AML-193 (cell line): ENCODE measurements at places on chromosomes 7 and 10.

DNA sequence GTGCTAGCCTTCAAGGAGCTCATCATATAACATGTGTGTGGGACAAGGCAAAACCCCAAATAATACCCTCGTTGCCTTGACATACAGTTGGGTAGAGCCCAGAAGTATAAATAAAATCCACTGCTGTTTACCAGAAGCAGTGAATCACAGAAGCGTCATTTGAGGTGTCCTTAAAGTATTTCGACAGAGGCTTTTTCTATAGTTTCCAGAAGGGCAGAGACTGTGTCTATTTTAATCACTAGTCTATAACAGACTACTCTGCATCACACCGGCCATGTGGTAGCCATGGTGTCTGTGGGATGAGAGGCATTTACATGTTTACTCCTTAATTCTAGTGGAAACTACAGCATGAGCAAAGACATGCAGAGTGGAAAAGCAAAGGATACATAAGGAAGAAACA, 131.3 kb downstream of the CTTNBP2 start:
- no peak for DNase-seq

- DNase-seq: no peak
These were observed 267.5 kb downstream of the SDK1 start for GRCh38 chr7:3568516-3568915.

- DNase-seq: no peak
These were observed 84.6 kb upstream of the PDE1C start for GRCh38 chr7:32154797-32155196.

GRCh38 chr10:122267849-122268737, 3.0 kb upstream of the BTBD16 start:
- peak; percentile 3 for DNase-seq

- peak; percentile 37 for DNase-seq
These were observed 1.4 kb upstream of the CREB5 start for GRCh38 chr7:28410628-28411531.

GRCh38 chr10:106565546-106565945, 599.0 kb downstream of the SORCS1 start:
- no peak for DNase-seq

DNA sequence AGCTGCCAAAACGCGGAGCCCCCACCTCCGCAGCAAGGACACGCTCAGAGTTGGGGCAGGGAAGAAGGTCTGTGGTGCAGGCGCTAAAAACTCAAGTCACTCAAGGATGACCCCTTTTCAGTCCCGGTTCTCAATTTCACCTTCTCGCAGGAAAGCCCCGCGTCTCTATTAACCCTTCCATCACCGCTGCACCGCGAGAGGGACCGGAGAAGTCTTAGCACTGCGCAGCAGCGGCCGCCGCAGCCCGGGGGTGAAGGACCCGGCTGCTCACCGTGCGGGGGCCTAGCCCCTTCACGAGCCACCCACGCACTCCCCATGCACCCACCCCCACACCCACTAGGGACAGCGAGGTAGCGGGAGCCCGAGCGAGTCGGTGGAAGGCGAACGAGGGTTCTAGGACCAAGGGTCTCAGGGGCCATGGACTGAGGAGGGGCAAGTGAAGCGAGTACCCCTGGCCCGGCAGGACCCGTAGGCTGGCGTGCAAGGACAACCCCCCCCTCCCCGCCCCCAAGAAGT, 162.9 kb downstream of the SH3PXD2A start:
- no peak for DNase-seq

GRCh38 chr7:5525271-5526099, 101.9 kb upstream of the TNRC18 start:
- no peak for DNase-seq

GRCh38 chr7:120738816-120739215, 119.1 kb downstream of the TSPAN12 start:
- no peak for DNase-seq

GRCh38 chr10:103445767-103446567, 6.2 kb downstream of the CALHM2 start:
- no peak for DNase-seq

DNA sequence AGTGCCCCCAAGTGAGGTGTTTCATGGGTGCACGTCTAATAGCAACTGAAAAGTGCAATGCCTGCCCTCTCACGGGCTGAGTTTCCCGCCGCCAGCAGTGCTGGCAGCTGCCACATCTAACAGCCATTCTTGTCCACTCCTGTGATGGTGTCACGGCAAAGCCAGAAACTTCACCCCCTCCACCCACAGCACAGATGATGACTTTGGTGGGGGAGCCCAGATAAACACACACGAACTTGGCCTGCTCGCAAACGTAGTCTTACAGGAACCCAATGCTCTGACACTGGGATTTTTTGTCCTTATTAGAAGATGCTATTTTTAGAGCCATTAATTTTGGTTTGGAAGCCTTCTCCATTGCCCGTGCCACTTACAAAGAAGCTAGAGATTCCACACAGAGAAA, 26.7 kb downstream of the CPXM2 start:
- DNase-seq: no peak

DNA sequence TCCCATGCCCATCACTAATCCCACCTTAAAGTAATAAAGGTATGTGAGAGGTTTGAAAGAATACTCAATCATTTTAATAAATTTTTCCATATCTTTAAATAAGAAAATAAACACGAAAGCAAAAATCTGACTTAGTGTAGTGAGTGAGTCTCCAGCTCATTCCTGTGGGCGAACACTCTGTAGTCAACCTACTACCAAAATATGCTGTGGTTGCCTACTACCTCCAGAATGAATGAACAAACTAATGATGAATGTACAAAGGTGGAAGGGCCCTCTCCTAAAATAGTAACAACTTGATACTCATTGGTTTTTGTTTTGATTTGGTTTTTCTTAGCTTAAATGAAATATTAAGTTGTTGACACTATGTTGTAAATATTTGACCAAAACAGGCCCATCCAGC, 195.5 kb upstream of the HPS1 start:
- DNase-seq: no peak

- DNase-seq: no peak
These were observed 177.4 kb upstream of the CDCA7L start for GRCh38 chr7:22123139-22123538.

- DNase-seq: no peak
These were observed 28.0 kb upstream of the RASGEF1A start for GRCh38 chr10:43294892-43295291.

DNA sequence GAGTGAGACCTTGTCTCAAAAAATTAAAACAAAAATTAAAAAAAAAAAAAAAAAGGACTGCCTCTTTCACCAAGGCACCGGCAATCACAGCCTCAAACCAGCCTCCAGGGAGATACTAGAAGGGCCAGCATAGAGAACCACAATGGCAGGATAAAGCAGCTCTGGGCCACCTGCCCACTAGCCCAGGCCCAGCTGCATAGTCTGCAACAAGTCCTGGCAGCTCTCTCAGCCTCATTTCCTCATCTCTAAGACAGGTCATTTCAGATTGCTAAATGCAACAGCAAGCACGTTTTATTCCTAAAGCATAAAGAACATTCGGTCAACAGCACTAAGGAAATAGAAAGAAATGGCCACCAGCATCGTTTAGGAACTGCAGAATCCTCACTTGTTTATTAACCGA, 28.8 kb downstream of the XPNPEP1 start:
- DNase-seq: no peak

DNA sequence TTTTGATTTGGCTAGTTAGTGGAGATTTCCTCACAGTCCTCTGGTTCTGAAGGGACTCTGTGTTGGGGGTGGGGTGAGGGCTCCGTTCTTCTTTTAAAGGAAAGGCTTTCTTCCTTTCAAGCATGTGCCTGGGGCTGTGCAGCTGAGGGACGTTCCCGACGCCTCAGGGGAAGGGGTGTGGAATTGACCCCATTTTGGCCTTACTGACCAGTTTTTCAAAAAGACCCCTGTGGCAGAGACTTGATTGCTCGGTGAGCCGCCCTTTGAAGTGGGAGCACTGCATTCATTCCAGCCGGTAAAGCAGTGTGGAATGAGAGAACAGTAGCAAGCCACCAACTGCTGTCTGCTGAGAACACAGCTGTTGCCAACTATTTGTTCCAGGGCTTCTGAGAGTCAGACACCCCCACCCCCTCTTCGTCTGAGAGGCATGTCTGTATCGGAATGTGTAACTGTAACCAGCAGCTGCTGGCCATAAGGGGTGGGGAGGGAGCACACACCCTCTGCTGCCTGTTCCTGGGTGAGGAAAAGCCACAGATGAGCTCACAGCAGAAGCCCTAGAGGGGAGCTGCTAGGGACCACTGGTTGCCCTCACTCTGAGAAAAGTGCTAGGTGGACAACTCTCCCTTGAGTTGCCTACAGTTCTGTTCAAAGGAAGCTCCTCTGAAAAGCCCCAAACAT, 33.2 kb downstream of the WBP1L start:
- DNase-seq: no peak

DNA sequence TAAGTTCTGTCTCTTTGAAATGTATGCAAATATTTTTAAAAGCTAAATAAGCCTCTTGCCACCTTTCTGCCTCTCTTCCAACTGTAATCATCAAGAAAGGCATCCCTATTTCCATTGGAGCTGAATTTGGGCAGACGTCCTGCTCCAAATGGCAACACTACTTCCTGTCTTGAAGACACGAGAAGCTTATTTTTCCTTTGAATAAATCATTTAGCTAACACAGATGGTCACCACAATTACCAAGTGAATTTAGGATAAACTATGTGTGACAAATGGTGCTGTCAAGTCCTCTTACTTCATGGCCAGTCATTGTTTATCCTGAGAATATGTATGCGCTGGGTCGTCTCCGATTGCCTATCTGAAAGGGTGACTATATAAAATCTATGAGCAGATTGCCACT, 268.0 kb downstream of the ANKRD7 start:
- DNase-seq: no peak

DNA sequence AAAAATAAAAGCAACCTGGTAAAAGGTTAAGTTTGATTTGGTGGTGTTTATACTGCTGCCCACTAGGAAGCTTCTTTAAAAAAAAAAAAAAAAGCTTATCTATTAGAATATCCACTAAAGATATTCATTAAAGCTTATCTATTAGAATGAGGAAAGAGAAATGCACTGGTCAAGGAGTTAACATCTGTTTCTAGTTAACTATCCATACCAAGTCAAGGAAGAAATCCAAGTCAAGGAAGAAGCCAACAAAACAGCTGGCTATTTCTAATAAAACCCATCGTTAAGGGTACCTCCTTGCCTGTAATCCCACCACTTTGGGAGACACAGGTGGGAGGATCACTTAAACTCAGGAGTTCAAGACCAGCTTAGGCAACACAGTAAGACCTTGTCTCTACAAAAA, 82.6 kb downstream of the JMJD1C start:
- no peak for DNase-seq

DNA sequence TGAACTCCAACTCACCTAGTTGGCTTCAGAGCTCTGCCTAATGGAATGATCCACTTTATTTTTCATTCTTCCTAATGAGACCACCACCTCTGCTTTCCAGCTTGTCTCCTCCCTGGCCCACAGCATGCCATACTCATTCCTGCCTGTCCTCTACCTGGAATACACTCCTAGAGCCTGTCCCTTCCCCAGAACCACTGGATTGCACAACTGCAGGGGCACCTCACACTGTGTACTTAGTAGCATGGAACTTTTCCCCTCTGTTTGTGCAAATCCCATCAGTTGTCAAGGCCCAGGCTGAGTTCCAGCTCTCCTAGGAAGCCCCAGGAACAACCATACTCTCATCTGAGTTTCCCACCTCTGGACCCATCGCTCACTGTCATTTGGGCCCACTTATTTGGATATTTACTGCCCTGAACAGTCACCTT, 15.6 kb downstream of the ALDH18A1 start:
- no peak for DNase-seq

- no peak for DNase-seq
These were observed 1.8 kb upstream of the PFKFB3 start for GRCh38 chr10:6200734-6201515.

DNA sequence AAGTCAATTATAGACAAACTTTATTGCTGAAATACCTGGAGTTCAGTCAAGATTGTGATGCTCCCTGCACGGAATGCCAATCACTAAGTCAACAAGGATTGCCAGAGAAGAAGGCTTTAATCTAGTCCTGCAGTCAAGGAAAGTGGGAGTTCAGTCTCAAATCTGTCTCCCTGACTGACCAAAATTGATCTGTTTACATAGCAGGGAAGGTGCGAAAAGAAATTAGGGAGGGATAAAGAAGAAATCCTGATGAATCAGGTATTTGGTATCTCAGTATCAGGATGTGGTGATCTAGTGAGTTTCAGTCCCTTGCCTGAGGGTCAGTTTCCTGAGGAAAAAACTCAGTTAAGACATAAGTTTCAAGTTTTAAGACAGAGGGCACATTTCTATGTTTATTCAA, 2.1 kb upstream of the AKR1D1 start:
- DNase-seq: no peak

DNA sequence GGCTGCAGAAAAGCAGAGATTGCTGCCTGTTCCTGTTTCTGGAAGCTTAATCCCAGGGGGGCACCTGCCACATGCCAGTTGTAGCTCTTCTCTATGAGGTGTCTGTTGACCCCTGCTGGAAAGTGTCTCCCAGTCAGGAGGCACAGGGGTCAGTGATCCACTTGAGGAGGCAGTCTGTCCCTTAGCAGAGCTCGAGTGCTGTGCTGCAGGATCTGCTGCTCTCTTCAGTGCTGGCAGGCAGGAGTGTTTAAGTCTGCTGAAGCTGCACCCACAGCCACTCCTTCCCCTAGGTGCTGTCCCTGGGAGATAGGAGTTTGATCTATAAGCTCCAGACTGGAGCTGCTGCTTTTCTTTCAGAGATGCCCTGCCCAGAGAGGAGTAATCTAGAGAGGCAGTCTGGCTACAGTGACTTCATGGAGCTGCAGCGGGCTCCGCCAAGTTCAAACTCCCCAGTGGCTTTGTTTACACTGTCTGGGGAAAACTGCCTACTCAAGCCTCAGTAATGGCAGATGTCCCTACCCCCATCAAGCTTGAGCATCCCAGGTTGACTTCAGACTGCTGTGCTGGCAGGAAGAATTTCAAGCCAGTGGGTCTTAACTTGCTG, 57.6 kb upstream of the CROT start:
- DNase-seq: no peak

DNA sequence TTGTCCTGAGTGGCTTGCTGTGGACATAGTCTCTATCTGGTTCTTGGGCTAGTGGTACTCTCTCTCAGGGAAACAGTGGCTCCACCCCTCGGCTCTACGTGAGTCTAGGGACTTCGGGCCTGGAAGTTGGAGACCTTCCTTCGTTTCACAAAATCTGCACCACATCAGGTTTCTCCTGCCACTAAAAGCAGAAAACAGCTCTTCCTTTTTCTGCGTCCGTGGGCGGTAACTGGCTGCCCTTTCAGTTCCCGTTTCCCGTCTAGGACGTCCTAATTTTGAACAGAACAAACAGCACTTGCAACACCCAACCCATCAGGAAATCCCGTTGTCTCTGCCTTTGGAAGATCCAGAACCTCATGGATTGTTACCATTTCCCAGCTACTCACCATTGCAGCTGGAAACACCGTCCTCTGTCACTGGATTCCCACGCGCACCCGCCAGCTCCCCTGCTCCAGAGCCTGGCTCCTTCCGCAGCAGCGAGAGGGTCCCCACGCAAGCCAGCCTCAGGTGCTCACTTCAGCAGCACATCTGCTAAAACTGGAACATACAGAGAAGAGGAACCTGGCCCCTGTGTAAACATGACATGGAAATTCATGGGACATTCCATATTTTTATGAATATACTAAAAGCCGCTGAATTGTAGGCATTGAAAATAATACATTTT, 311.4 kb upstream of the AKR1E2 start:
- no peak for DNase-seq
